Suppressor macrophage treated with lipopolysaccharide for 1 hour (primary cell): ENCODE measurements at places on chromosomes 3 and 15.

DNA sequence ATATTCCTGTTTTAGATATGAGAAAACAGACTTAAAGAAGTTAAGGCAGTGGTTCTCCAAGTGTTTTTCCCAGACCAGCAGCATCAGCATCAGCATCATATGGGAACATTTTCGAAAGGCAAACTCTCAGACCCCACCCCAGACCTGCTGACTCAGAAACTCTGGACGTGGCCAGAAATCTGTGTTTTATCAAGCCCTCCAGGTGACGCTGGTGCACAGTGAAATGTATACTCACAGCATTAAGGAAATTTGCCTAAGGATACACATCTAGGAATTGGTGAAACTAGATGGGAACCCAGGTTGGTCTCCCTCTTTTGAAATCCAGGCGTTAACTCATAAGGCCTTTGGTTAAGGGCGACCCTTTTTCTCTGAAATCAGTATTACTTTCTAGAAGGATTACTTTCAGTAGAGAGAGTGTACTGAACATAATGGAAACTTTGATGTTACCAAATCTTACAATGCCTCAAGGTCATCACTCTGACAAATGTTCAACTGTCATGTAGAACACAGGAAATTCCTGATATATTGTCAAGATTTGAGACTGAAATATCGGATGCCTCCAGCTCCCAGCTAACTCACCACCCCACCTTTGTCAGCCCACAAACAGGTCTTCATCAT lies 910.2 kb downstream of the ROBO1 start:
- DNase-seq: no peak

DNA sequence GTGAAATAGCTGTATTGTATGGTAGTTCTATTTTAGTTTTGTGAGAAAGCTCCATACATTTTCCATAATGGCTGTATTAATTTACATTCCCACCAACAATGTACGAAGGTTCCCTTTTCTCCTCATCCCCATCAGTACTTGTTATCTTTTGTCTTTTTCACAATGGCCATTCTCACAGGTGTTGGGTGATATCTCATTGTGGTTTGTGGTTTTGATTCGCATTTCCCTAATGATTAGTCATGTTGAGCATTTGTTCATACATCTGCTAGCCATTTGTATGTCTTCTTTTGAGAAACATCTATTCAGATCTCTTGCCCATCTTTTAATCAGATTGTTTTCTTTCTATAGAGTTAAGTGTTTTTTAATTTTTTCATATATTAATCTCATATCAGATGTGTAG lies 931.9 kb downstream of the IGSF11 start:
- DNase-seq: no peak

GRCh38 chr3:29441422-29441821 lies 160.6 kb downstream of the RBMS3 start:
- no peak for DNase-seq

GRCh38 chr3:4722103-4722502 lies 229.0 kb downstream of the ITPR1 start:
- DNase-seq: peak; percentile 65

DNA sequence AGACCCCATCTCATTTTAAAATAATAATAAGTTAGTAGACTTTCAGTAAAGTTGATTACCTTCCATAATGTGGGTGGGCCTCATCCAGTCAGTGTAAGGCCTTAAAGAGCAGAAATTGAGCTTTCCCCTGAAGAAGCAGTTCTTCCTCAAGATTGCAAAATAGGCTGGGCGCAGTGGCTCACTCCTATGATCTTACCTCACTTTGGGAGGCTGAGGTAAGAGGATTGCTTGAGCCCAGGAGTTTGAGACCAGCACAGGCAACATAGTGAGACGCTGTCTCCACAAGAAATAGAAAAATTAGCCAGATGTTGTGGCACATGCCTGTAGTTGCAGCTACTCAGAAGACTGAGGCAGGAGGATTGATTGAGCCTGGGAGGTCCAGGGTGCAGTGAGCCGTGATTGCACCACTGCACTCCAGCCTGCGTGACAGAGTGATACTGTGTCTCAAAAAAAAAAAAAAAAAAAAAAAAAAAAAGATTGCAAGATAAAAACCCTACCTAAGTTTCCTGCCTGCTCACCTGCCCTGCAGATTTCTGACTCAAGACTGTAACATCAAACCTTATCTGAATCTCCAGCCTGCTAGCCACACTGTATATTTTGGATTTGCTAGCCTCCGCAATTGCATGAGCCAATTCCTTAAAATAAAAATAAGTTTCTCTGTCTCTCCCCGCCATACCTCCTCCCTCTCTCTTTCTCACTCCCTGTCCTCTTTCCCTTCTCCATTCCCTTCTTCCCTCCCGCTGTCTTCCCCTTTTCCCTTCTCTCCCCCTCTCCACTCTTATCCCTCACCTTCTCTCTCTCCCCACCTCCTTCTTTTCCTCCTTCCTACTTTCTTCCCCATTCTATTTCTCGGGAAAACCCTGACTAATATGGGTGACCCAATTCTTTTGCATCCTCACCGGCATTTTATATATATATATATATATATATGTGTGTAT lies 16.9 kb downstream of the KLHL18 start:
- DNase-seq: no peak

DNA sequence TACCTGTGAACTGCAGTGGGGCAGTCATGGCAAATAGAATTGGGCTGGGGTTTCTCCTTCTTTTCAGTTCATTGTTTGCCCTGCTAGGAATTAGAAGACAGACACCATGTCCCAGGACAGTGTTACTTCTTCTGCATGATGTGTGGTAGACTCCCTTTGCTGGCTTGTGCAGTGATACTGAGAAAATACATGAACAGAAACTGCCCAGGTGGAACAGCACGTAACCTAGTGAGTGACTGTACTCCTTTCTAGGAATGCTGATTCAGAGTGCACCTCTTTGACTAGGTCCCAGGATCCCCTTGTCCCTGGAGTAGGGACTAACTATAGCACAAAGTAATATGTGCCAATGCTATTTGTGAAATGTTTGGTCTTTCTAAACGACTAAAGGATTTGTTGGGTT lies 10.7 kb upstream of the SLC22A13 start:
- no peak for DNase-seq

DNA sequence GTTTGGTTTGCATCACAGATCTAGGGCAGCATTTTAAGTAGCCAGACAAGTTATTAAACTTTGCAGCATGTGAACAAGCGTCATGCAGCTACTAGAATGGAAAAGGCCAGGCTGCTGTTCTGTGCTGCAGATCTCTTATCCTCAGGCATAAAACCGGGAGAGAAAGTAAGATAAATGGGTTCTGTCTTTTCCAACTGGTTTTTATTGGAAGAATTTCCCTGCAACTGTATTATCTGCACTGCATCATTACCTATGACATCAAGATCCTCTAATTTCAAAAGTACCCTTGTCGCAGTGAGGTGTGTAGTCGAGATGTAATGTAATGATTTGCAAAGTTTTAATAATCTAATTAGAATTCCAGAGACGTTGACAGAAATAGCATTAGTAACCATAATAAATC lies 240.3 kb downstream of the FEZF2 start:
- no peak for DNase-seq

GRCh38 chr3:59692117-59692516 lies 642.3 kb upstream of the CFAP20DC start:
- no peak for DNase-seq

GRCh38 chr3:129560269-129560787 lies 17.4 kb downstream of the H1-8 start:
- DNase-seq: no peak

- DNase-seq: peak; percentile 78
These were observed 36.8 kb downstream of the TRANK1 start for GRCh38 chr3:36907911-36908646.

GRCh38 chr15:57421551-57421950 lies 45.2 kb downstream of the CGNL1 start:
- DNase-seq: peak; percentile 54

DNA sequence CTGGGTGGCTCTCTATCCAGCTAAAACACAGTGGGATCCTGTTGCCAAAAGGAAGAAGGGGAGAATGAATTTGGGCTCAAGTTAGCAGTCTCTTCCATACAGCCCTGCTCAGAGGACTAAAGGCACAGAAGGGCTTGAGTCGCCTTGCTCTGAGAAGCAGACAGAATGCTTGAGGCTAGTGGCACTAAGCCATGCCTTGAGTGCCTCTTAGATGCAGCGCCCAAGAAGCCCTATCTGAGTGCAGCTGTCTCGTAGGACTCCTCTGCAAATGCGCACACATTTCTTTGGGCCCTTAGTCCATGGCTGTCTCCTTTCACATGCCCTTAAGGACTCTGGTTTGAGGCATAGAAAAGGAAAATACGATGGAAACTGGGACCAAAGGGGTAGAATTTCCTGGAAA lies 211.3 kb upstream of the CHRM5 start:
- DNase-seq: no peak

GRCh38 chr3:60953351-60953750 lies 297.9 kb downstream of the FHIT start:
- DNase-seq: no peak

DNA sequence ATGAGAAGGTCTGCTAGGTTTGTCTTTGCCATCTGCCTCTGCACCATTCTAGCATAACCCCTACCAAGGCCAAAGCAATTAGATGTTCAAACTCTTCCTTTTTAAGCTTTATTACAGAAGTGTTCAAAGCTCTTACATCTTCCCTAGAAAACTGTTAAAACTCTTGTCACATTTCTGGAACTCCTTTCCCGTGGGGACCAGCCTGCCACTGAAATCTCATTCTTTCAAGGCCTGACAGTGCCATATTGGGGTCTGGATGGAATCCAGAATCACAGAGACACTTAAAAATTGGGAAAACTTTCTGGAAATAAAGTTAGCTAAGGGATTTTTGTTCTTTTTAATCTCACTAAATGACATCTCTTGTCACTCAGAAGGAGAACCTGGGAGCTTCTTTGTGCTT lies 153.8 kb upstream of the SLCO3A1 start:
- no peak for DNase-seq

GRCh38 chr3:53711387-53711786 lies 134.8 kb downstream of the CHDH start:
- DNase-seq: no peak

DNA sequence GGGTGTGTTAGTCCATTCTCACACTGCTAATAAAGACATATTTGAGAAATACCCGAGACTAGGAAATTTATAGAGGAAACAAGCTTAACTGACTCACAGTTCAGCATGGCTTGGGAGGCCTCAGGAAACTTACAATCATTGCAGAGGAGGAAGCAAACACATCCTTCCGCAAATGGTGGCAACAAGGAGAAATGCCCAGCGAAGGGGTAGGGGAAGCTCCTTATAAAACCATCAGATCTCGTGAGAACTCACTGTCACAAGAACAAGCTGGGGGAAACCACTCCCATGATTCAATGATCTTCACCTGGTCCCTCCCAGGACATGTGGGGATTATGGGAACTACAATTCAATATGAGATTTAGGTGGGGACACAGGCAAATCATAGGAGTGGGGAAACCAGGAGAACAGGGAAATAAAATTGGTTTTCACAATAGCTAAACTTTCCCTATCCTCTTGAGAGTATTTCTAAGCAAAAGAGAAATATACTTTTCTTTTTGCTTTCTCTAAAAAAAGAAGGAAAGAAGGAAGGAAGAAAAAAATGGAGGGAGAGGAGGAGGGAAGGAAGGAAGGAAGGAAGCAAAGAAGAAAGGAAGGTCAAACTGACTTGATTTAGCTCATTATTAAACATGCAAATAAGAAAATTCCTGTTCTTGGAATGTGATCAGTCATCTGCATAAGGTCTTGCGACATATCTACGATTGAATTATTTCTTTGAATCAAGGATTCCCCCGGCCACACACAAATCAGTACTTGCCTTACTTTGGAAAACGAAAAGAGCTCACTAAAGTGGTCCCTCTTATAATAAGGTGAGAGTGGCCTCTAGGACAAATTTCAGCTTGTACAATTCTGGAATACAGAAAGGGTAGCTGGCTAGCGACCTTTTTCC lies 75.2 kb downstream of the LIPC start:
- DNase-seq: peak; percentile 61

DNA sequence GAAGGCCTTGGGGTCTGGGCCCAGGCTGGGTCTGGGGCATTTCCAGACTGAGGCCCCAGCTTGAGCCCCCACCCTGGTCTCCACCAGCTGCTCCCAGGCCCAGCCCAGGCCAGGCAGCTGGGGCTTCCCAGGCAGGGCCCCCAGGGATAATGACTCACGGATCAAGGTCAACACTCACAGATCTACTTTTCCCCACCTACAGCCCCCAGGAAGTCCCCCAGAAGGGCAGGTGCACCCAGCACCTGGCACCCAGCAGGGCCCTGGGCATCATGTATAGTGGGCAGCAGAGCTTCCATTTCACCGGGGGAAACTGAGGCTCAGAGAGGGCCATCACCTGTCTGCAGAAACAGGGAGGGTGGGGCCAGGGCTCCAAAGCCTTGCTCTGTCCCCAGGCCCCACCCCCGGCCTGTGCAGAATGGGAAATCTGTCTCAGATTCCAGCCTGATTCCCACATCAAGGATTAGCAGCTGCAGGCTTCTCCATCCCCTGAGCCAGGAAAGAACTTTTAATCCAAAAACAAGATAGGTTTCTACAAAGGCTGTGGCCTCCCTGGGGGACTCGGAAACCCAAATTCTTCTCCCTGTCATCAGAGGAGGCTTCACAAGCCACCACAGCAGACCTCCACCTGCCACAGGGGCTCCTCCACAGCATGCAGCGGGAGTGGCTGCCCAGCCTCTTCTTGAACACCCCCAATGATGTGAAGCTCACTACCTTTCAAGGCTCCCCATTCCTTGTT lies 49.8 kb downstream of the IQSEC1 start:
- peak; percentile 24 for DNase-seq

GRCh38 chr3:135271177-135272025 lies 476.3 kb downstream of the EPHB1 start:
- DNase-seq: no peak

DNA sequence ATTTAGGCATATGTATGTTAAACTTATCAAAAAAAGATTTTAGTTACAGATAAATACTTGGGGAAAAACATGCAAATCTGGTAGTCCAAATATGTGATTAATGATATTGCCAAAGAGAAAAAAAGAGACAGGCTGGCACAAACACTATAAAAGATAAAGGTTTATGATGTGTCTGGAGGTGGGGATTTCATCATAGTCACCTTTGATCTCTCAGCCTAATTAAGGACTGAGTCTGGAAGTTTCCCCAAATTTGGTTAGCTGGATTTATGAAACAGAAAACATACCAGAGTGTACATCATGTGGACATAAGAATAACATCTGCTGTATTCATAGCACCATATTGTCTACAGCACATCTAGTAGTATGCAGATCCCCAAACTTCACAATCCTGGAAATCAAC lies 157.0 kb downstream of the FGF12 start:
- no peak for DNase-seq

DNA sequence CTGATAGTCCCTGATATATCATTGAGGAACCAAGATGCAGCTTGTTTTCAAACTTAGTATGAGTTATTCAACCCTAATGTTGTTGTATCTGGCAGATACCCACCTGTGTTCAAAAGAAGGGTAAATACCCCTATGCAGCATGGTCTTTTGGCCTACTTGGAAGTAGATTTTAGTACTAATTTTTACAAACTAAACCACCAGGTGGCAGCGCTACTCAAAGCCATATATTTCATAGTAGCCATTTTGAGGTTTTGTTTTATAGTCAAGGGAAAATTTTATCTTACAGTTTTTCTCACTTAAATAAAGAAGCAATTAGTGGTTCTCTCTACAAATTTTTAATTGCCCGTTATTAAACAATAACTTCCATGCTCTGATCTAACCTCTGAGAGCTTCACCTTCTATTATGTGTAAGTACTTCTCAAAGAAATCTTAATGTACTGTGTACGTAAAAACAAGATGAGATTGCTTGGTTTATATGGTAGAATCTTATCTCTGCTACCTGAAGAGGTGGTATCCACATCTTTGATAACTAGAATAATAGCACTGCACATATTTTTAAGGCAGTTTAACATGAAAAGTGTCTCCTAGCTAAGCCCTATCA lies 31.5 kb upstream of the MLF1 start:
- DNase-seq: peak; percentile 67

GRCh38 chr15:26294059-26294689 lies 431.0 kb upstream of the ATP10A start:
- no peak for DNase-seq
